SK-N-MC (cell line): ENCODE measurements at places on chromosomes 4 and X.

- no peak for DNase-seq
These were observed 26.0 kb downstream of the FAM53A start for GRCh38 chr4:1658146-1658545.

GRCh38 chrX:45232139-45232538 is 31.5 kb upstream of the DIPK2B start:
- DNase-seq: no peak

- no peak for DNase-seq
These were observed 3.8 kb downstream of the PLAC1 start for GRCh38 chrX:134654398-134655012.

DNA sequence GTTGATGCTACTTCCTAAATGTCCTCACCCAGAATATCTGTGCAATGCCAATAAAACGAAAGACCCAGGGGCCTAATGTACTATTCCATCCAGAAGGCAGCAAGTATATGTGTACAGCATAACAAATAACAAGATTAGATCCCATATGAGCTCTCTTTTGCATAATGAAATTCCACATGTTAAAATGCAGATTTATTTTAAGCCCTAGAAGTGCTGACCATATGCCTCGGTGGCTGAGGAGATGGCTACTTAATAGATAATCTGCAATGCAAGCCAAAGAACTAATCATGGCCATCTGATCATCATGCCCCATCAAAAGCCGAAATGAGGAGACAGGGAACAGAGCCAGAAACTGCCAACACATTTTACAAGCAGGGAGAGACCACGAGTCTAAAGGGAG is 293.5 kb downstream of the KCNIP4 start:
- no peak for DNase-seq

DNA sequence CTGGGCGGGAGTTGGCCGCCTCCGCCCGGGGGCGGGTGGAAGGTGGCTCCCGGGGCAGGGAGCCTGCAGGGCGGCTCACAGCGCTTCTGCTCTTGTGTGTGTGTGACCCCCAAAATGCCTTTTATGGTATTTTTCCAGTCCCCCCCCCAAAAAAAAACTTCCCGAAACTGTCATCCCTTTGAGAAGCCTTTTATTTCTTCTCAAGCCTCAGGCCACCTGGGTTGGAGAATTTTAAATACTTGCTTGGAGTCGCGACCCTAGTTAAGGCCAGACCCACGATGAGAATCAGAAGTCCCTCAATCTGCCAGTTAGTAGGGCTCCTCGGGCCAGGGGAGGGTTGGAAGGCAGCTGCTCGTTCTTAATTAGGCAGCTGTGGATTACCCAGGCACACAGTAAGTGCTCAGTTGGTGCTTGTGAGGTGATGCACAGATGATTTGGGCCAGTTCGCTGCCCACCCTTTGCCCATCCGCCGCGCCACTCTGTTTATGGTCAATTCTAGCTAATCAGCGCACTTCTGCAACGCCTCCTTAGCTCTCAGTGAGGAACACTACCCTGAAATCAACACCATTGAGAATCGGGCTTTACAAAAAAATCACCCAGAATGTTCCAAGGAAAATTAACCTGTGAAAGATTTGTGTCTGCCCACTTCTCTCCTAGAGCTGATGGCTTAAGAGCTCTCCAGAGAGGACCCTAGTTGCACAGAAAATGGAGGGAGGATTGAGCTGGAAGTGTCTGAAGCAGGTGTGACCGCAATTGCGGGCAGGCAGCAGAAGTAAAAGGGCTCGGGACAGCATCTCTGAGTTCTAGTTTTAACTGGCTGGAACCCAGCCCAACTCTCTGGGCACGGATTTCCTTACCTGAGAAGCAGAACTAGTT is 648 bp upstream of the SCD5 start:
- DNase-seq: no peak

DNA sequence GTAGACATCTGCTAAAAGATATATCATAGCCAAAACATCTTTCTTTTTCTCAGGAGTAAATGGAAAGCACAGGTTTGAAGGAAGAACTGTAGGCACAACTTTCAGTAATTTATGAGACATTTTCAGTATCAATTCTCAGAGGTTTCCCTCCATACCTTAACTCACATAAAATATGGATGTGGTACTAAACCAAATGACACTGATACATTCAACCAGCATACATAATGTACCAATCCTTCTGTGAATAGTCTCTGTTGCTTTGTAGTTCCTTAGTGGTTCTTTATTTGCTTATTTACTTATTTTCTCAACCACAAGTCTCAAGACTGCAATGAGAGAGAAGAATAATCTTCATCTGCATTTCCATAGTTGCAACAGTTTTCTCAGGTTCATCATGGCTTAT is 96.1 kb downstream of the ARHGAP24 start:
- DNase-seq: no peak

DNA sequence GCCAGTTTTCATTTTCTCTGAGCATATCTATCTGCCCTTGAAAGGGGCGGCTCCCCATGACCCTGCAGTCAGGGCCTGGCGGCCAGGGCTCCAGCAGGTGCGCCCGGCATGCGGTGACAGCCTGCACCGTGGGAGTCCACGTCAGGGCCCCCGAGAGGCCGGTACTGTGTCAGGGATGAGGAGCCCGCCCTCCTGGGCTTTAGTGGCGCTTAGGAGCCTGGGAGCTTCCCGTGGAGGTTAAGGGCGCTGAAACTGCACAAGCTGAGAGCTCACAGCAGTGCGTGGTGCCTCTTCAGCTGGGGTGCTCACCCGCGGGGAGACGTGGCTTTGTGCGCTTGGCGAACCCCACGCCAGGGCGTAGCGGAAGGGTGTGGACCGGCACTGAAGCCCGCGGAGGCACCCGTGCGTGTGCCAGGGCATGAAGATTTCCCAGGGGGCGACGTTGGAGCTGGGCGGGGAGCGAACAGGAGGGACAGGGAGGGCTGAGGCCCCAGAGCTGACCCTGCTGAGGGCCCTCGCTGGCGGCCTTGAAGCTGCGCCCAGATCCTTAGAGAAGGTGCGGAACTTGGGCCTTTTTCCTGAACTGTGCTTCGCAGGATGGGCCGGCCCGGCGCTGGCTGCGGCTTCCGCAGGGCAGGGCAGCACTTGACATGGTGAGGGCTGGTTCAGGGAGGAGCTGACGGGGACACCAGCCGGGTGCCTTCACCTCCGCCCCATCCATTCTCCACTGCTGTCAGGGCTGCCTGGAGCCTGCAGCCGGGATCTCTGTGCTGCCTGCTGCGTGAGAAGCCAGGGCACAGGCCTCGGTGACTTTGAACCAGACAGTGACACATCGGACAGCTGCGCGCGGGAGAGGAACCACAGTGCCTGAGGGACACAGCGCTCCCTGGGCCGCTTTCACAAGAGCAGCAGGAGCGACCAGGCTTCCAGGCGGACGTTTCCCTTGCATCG is 32.9 kb downstream of the HTT-AS start:
- no peak for DNase-seq

- DNase-seq: no peak
These were observed 24.8 kb downstream of the GRXCR1 start for GRCh38 chr4:42917296-42917695.

DNA sequence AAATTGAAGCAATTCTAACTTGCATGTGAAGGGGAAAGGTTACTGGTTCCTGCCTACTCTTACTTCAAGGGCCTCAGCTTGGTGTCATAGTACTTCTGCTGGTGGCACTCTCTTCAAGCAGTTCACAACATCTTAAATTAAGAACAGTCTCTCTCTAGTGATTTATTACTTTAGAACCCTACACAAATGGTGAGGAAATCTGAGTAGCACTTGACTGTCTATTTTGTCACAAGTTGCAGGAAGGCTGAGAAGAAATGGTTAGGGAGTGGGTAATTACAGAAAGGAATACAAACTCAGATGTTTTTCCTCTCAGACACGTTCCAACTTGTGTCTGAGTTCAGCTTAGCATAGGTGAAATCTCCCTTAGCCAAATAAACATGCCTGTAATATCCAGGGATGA is 242.3 kb upstream of the GRIA3 start:
- DNase-seq: no peak

- no peak for DNase-seq
These were observed 34.6 kb downstream of the MAP9 start for GRCh38 chr4:155342142-155342541.

DNA sequence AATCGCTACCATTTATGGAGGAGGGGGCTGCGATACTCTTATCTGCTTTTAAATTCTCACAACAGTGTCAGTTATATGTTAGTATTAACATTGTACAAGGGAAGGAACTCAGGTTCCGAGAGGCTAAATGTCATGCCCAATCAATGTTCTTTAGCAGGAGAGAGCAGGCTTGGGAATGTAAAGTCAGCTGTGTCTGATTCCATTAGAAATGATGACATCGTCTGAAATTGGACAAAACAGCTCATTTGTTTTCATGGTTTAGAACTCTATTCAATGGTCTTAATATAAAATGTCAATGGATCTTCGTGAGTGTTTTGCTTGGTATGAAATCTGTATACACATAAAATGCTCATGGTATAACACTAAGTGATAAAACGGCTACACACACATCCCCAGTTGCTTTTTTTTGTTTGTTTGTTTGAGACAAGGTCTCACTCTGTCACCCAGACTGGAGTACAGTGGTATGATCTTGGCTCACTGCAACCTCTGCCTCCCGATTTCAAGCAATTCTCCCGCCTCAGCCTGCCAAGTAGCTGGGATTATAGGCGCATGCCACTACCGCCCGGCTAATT is 11.9 kb upstream of the SH3KBP1 start:
- no peak for DNase-seq

- DNase-seq: no peak
These were observed 23.6 kb upstream of the GC start for GRCh38 chr4:71807469-71807868.

GRCh38 chr4:101210331-101210730 is 137.0 kb downstream of the PPP3CA start:
- no peak for DNase-seq

- no peak for DNase-seq
These were observed 107.6 kb downstream of the AMER1 start for GRCh38 chrX:64097891-64098290.

DNA sequence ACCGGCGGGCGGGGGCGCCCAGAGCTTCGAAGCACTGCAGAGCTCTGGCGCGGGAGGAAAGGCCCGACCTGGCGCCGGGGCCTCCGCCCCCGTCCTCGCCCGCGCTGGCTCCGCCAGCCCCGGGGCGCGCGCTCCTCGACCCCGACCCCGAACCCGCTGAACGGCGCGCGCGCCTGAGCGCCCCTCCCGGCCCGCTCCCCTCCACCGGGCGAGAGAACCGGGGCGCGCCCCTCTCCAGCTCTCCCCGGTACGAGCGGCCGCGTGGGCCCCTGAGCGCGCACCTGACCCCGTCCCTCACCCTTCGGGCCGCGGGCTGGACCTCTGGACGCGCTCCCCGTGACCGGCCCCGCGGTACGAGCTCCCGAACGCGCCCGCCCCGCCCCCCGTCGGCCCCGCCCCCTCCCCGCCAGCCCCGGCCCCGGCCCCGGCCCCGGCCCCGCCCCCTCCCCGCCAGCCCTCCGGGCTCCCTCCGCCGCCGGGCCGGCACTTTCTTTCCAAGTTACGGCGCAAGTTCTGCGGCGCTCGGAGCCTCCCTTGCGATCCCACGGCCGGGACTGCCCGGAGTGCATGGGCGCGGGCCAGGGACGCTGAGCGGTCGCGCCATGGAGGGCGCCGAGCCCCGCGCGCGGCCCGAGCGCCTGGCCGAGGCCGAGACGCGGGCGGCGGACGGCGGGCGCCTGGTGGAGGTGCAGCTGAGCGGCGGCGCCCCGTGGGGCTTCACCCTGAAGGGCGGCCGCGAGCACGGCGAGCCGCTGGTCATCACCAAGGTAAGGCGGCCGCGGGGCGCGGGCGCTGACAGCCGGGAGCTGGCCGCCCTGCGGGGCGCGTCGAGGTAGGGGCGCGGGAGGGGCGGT is at the start of gene SHROOM2:
SHROOM2 (plus strand) TSS at position 486 of the 854 bp plus-strand sequence; CDS start at position 603, 117 bp downstream.
- no peak for DNase-seq

DNA sequence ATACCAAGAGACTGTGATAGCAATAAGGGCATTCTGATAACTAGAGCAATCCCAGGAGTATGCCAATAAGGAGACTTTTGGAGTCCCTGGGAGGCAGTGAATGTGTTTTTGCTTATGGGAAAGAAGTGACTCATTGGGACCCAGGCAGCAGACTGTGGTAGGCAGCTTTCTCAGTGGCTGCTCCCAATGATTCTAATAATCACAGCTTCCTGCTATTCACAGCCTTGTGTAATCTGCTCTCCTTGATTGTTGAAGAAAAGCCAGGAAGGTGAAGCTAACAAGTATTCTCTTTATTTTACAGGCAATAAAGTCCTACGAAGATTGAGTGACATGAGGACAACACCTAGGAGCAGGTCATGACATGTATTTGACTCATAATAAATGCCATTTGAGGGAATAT is 70.3 kb upstream of the DDX60 start:
- no peak for DNase-seq
